ENCODE measurements at places on chromosomes 2 and 18.
A peak's percentile ranks its signal among the peaks of the same experiment; 100 is the strongest.

DNA sequence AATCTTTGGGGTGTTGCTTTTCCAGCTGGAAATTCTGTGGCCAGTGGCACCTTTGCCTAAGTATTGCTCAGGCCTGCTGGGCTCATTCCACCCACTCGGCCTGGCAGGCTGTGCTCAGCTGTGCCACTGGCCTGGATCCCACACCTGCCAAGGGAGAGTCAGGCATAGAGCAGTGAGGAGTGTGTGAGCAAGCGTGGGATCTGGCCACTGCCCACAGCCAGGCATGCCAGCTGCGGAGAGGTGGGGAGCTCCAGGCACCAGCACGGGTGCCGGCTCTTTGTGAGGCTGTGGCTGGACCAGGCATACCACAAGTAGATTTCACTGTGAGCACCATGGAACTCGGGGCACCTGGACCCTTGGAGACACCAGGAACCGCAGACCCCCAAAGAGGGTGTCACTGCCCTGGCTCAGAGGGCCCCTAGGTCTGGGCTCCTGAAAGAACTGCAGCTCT is 118.1 kb upstream of the MAP2 start:
- no peak for DNase-seq

- peak; percentile 39 for DNase-seq
Measured at GRCh38 chr2:46298522-46299353, 1.5 kb downstream of the EPAS1 start.

DNA sequence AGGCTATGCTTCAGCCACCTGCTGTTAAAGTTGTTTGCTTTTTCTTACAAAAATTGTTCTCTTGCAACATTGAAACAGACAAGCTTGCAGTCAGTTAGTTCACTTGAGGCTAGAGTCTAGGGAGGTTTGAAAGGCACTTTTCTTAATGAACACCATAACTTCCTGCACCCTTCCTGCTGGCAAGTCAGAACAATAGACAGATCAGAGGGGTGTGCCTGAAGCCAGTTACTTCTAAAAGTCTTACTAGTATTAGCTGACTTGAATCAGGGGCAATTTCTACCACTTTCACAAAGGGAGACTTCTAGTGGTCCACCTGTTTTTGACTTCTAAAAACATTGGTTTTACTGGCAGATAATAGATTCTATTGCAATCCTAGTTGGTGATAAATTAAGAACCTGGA is 367.4 kb upstream of the CDH20 start:
- DNase-seq, result no peak

- DNase-seq, result no peak
Measured at GRCh38 chr2:100380681-100381080, 36.8 kb downstream of the CHST10 start.

DNA sequence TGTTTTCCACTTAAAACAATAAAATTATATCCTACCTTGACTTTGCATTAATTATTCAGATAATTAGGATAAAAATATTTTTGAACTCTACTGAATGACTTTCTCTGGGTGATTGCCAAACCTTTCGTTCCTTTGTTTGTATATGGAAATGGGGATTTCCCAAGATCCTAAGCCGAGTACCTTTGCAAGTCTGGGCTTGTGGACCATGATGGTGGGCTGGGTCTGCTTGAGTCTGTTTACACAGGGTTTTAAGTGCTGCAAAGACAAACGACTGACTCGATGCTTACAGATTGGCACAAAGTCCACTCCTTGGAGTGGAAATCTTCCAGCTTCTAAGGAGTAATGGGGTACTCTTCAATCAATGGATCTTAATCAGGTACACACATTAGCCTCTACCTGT is 659.5 kb downstream of the TSN start:
- DNase-seq, result no peak

DNA sequence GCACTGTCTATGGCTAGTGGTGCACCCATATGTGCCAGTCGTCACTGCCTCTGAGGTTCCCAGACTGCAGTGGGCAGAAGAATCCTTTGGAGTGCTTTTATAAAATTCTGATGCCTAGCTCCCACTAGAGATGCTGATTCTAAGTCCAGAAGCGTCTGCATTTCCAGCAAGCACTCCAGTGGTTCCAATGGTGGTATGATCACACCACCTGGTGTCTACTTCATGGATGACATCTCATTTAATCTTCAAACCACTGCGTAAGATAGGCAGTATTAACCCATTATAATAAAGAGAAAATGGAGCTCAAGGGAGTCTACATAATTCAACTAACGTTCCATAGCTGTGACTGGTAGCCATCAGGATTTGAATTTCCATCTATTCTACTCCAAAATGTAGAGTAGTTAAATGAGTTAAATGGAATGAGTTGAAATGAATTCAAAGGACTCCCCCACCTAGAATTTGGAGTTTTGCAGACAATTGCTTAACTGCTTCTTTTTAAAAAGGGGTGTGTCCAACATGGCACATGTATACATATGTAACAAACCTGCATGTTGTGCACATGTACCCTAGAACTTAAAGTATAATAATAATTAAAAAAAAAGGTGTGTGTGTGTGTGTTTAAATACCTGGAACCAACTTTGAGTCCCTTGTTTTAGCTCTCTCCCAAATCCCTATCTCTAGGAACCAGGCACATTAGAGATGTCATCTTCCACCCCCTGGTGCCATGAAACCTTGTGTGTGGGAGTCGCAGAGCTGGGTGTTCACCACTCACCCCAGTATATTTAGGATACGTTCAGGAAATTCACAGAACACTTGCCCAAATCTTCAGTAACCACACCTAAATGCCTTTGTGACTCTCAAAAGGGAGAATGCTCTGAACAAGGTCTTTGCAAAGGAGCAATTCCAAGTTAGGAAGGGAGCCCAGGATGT is 14.1 kb downstream of the LAMA3 start:
- no peak for DNase-seq

- no peak for DNase-seq
Measured at GRCh38 chr18:75531212-75531850, 103.8 kb upstream of the SMIM21 start.

- DNase-seq, result no peak
Measured at GRCh38 chr2:171008550-171009205, 79.6 kb downstream of the GORASP2 start.

GRCh38 chr2:120637847-120638246 is 97.8 kb upstream of the GLI2 start:
- no peak for DNase-seq

GRCh38 chr2:237567276-237568029 is 1.1 kb downstream of the PRLH start:
- no peak for DNase-seq

GRCh38 chr2:239163688-239164334 is 237.0 kb downstream of the HDAC4 start:
- DNase-seq, result no peak

DNA sequence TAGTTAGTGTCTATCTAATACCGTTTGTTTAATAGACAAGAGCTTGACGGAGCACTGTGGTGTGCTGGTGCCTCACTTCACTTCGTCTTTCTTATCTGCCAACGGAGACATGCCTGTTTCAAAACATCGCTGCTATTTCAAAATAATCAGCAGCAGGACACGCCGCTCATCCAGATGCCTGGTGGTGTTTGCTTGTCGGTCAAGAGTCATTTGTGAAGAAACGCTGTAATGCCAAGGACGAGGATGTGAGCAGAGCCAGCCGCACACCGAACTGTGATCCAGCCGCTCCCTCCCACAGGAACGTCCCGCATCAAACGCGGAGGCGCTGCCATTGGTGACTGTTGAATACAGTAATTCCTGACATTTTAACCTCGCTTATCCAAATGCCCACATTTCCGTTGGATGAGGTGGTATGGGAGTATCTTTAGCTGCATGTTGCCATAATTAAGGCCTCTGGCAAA is 432.4 kb downstream of the FBXO15 start:
- DNase-seq, result no peak

GRCh38 chr2:119327431-119327830 is 39.2 kb downstream of the C2orf76 start:
- DNase-seq, result no peak

- no peak for DNase-seq
Measured at GRCh38 chr2:216503159-216503629, 4.5 kb downstream of the RPL37A start.

GRCh38 chr2:231308631-231309428 is 86.7 kb upstream of the B3GNT7 start:
- no peak for DNase-seq

DNA sequence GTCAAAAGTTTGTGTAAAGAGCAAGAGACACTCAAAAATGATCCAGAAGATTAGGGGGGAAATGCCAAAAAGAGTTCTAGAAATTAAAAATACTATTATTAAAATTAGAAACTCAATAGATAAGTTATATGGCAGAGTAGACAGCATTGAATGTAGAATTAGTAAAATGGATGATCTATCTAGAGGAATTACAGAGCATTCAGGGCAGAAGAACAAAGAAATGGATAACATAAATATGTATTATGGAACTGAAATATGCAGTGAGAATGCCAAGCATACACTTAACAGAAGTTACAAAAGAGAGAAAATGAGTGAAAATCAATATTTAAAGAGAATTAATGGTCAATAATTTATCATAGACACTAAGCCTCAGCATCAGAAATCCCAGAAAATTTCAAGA is 33.2 kb upstream of the OR6B3 start:
- no peak for DNase-seq

GRCh38 chr2:74944987-74945787 is 13.3 kb upstream of the POLE4 start:
- DNase-seq, result no peak

DNA sequence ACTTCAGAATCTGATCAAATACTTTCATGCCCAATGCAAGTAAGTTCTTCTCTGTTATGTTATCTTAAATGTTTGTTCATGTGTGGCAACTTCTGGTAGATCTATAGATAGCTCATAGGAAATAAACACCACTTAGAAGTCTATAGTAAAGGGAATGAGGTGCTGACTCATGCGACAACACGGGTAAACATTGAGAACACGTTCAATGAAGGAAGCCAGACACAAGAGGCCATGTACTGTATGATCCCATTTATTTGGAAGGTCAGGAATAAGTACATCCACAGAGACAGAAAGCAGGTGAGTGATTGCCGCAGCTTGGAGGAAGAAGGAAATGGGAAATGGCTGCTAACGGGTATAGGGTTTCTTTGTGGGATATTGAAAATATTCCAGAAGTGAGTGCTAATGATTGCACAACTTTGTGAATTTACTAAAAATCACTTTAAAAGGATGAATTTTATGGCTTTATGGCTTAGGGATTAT is 95.4 kb downstream of the ITGB1BP1 start:
- no peak for DNase-seq

GRCh38 chr2:74373221-74373676 is 6.9 kb downstream of the DCTN1 start:
- DNase-seq, result no peak

GRCh38 chr2:40127146-40127545 is 324.7 kb downstream of the SLC8A1 start:
- no peak for DNase-seq

DNA sequence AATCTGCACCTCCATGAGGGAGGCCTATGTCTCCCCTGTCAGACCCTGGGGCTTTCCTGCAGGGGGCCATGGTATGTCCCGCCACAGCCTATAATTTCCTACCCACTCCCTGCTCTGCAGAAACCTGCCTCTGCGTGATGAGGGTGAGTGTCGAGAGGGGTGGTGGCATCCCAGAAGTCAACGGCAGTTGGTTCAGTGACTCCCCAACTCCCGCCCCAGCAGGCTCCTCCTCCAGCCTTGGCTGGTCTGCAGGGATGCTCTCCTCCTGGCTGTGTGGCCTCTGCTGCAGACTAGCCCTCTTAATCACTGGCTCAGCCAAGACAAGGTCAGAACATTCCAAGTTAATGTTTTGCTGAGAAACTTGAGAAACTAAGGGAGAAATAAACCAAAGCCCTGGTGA is 13.3 kb downstream of the CELF4 start:
- no peak for DNase-seq

DNA sequence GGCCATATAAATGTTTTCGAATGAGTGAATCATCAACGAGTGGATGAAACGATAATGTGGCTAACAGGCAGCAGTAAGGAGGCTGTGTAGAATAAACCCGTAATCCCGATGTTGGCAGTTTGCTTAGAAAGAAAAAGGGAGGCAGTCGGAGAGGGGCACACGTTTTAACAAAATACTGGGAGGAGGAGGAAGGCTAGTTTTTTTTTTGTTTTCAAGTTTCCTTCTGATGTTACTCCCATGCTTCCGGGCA is 476 bp upstream of the MSH2 start:
- DNase-seq, result no peak

DNA sequence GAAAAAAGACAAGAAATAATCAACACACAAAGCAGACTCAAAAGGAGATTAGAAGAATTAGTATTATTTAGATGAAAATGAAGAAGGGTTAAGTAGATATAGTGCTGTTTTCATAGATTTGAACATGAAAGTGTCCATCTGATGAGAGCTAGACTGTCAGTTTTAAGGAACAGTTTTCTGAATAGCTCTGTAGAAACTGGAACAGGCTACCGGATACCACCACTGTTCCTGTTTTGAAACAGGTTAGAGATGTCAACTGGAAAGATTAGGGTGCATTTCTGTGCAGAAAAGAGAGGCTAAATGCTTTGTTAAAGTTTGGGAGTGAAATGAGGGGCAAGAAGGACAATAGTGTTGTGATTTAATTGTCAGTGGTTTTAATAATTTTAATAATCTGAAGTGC is 908.8 kb downstream of the CNTNAP5 start:
- no peak for DNase-seq

DNA sequence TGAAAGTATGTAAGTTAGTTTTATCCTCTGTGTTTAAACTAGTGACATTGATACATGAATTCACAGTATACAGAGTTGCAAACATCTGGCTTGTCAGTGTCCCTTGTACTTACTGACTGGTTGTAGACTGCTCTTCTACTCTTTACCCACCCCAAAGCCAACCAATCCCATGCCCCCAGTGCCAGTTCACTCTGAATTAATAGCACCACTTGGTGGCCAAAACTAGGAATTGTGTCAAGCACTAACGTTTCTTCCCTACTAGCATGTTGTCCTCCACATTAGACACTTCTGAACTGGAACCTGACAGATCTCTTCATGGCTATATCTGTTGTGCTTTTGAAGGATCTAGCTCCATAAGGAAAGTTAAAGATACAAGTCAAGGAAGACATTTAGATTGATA is 27.2 kb upstream of the OTX1 start:
- DNase-seq, result no peak

DNA sequence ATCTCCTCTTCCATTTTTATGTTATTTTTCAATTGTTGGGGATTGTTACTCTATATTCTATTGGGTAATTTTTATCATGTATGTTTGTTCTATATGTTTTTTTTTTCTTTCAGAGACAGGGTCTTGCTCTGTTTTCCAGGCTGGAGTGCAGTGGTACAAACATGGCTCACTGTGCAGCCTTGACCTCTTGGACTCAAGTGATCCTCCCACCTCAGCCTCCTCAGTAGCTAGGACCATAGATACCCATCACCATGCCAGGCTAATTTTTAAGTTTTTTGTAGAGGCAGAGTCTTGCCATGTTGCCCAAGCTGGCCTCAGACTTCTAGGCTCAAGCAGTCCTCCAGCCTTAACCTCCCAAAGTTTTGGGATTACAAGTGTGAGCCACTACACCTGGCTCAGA is 88.7 kb downstream of the TTC27 start:
- DNase-seq, result no peak

DNA sequence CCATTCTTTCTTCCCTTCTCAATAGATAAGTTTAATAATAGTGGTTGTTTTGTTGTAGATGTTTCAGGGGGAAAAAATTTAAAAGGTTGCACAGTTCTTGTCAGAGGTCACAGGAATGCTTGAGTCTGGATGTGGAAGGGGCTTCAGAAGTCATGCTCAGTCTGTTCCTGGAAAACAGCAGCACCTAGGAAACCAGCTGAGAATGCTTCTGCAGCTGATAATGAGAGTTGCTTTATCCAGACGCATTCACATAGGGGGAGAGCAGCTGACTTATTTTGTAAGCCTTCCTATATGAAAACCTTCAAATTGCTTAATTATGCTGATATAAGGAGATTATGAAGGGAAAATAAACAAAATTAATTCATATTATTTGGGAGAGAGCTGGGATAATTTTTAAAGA is 235.5 kb downstream of the GULP1 start:
- DNase-seq, result no peak

GRCh38 chr2:134917360-134917865 is 1.2 kb upstream of the CCNT2 start:
- peak; percentile 20 for DNase-seq
